Activated CD4-positive, alpha-beta T cell treated with anti-CD3 and anti-CD28 coated beads for 24 hours (primary cell): ENCODE measurements at places on chromosomes 5 and 9.

GRCh38 chr5:158811350-158811749 lies 288.4 kb downstream of the EBF1 start:
- DNase-seq: no peak

DNA sequence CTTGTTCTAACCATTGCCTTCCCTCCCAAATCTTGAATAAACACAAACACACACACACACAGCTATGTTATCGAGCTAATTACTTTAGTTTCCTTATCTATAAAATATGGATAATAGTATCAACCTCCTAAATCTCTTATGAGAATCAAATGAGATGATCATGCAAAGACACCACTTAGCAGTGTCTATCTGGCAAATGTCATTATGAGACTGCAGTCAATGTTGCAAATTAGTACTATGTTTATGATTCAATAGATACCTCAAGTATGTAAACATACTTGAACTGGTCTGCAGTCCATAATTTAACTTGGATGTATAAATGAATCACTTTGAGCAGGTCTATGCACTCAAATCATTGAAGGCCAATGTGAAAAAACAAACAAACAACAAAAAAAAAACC lies 22.2 kb upstream of the ERAP2 start:
- no peak for DNase-seq

DNA sequence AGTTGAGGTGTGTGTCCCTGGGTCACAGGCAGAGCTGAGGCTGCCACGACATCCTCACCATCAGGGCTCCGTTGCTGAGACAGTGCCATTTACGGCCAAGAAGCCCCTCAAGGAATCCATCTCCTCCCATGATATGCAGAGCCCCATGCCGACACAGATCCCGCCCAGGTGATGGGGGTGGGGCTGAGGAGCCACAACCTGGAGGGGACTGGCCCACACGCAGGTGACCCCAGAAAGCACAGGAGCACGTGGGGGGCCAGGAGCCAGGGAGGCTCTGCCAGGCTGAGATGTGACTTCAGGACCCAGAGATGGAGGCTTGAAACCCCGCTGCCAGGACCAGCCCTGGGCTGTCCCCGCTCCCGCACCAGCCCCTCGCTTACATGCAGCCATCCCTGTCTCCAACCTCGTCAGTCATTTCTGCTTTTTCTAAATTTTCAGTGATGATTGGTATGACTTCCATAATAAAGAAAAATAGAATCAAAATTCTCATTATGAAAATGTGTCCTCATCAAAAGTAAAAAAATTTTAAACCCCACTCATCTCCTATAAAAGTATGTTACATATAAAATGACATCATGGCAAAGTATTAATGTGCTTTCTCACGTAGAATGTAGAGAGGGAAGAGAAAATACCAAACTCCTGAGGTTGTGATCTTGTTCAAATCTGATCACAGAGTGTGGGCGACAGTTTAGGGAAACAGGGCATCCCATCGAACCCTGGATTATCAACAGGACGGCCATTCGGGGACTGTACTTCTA lies 98.0 kb upstream of the SARDH start:
- DNase-seq: no peak

DNA sequence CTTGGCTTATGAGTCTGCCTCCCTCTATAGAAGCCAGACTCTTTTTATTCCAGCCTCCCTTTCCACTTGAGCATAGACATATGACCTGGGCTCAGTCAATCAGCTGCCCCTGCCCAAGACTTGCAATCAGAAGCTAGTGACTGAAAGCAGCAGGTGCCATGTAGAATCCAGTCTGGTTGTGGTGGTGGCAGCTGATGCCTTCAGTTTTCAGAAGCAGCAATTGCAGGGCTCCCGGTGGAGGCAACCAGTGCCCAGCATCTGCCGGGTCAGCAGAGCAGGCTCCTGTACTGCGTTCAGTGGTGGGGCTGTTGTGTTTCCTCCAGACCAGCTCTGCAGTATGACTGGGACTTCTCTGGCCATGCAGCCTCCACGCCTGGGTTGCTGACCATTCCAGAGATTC lies 53.9 kb upstream of the PALM2AKAP2 start:
- no peak for DNase-seq

DNA sequence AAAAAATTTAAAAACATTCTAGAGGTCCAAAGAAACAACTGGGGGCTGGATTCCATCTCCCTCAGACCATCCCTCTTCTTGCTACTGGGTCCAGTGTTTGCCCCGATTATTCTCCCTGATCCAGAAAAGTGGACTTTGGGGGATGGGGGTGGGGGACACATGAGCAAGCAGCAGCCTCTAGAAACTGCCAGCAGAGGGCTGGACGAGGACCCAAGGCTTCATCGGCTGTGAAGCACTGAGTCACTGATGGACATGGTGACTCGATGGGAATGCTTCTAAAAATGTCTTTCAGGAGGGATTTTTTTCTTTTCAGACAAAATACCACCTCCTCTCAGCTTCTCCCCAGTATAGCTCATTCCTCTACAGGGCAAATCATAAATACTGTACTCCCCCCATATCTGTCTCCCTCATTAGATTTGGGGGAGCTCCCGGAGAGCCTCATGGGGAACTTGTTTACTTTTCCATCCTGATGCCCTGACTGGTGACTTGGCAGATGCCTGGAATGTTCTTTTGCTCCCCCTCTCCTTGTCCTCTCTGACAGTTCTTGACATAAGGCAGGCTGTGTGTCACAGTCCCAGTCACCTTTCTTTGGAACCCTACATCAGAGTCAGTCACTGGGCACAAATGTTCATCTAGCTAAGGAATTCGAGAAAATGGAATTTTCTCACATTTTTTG lies 67.2 kb upstream of the STC2 start:
- DNase-seq: no peak

DNA sequence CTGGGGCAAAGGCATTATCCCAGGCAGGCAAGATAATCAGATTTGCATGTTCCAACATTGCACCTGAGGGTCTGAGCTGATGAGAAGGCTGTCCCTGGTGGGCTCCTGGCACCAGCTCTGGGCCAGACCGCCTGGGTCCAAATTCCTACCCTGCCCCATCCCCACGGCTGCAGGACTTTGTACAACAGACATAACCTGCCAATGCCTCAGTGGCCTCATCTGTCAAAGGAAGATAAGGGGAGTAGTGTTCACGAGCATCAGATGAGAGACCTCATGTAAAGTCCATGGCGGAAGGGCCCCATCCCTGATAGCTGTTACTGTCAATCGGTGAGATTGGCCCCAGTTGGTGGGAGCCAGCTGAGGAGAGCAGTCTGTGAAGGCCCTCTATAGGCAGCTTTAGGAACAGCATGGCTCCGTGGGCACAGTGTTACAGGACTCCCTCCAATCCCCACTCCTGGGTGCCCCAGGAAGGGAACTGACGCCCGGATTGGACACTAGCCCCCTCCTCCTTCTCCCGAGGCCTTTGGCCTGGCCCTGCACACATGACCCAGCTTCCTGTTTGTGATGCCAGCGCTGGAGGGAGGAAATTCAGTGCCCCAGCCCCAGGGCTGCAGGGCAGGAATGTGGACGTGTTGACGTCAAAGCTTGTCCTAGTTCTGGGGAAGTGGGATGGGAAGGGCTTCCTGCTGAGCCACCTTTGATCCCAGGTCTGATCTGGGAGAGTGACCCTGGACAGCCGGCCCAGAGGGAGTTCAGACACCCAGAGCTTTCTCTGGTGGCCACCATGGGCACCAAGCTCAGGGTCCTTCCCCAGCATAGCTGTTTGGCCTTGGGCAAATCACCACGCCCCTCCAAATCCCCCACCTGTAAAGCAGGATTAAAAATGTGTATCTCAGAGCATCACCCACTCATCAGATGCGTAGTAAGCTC lies 56.2 kb downstream of the DUSP1 start:
- peak; percentile 51 for DNase-seq

DNA sequence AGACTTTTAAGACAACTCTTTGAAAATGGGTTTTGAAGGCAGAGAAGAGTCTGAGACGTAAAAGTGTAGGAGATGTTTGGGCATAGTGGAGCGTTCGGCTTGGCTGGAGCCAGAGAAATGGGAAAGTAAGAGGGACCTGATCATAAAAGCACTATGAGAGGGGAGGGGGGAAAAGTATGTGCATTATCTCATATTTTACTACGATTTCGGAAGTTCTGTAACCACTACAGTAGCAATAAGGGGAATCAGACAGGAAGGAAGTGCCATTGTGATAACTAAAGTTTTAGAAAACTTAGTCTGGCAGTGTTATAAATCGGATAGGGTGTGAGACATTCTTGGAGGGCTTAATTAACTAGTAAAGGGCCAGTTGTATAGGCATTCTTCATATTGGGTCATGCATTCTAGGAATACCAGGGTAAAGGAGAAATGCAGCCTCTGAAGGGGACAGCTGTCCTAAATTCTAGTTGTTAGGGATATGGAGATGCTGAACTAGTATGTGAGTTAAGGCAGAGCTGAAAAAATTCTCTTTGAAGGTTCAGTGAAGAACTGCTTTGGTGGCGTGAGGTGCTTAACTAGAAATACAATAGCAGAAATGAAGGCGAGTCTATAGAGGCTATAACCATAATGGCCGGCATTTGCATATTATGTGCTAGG lies 83.8 kb upstream of the FREM1 start:
- no peak for DNase-seq

GRCh38 chr5:110838961-110839360 lies 100.2 kb downstream of the SLC25A46 start:
- no peak for DNase-seq

DNA sequence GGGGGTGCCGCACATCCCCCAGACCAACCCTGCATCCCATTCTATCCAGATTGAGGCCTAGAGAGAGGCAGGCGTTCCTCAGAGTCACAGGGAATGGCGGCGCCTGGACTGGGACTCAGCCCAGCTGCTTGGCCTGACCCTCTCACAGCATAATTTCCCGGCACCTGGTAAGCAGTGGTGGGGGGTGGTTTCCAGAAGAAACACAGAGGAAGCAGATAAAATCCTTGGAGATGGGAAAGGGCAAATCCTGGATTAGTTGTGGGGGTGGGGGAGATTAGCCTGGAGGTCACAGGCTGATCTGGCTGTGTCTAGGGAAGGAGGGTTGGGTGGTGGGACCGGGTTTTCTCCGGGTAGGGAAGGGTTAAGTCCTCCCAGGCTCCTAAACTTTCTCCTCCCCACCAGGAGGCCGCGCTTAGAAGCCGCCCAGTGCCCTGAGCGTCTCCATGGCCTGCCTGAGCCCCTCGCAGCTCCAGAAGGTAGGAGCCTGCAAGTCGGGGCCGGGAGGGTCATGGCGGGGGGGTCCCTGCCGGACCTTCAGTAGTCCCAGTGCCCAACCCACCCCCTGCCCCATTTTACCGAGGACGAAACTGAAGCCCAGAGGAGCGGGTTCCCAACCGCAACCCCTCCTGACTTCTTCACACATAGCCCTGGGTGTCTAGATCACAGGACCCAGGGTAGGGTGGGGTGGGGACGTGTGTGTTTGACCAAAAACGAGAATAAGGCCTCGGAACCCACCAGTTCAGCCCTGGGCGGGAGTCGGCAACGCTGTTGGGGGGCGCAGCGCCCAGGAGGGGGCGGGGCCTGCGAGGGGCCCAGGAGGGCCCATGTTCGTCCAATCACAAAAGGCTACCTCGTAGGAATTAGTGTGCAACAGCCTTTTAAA lies 1.3 kb downstream of the PHYHD1 start:
- no peak for DNase-seq

- DNase-seq: no peak
Observed at GRCh38 chr5:45260292-45260691, 435.9 kb downstream of the HCN1 start.

DNA sequence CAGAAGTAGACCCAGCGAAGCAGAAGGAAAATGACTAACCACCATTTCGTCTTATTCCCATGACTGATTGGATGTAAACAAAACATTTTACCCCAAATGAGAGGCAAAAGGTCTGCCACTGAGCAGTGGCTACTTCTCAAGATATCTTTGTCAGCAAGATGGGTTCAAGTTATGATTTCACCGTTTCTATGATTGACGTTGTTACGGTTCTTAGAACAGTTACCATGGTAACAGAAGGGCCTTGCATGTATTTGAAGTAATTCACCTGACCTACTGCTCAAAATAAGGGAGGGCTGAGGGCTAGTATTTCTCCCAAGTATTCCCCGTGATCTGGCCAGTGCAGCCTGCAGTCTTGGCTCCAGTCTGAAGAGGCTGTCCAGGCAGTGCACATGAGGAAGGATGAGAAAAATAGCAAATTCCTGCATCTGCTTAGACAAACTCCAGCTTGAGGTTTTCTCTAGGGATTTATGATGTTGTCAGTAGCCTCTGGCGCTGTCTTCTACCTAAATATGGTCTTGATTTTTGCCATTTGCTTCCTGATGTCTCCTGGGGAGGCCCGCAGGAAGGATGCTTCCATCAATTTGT lies 372.7 kb downstream of the TMEM38B start:
- no peak for DNase-seq

DNA sequence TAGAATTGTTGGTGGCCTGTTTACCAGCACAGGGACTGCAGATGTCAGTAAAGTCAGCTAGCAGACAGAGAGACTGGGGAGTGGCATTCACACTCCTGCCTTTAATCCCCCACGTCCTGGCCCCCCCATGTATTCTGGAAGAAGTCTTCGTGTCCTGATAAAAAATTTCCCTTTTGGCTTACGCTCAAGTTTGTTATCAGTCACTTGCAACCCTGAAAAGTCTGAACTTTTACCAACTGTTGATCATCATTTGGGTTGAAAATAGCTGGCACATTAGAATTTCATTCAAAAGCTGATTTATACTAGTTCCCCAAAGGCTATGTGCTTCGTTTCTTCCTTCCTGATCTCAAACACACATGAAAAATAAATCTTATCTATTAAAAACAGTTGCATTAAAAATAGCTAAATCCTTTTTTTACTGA lies 5.8 kb upstream of the CRHBP start:
- DNase-seq: no peak

DNA sequence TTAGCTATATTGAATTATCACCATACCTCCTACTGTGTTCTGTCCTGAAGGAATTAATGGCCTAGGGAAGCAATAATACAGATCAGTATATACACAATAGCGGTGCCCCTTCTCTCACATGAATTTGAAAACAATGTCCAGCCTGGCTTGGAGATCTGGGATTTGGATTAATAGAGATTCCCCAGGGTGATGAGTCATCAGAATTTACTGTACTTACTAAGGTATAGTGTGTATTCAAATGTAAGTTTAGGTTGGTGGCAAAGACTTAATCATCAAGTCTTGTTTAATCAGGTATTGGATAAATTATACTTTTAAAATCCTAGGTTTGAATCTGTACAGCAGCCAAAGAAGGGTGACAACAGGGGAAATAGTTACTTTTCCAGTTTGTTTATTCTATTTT lies 121.5 kb downstream of the FEM1C start:
- no peak for DNase-seq

- DNase-seq: no peak
Observed at GRCh38 chr5:82332064-82332855, 54.1 kb upstream of the RPS23 start.

GRCh38 chr9:93058355-93059010 lies at the start of gene SUSD3:
Gene SUSD3 (plus strand): TSS chr9:93058701. CDS start chr9:93058743, 42 bp downstream.
- peak; percentile 63 for DNase-seq

GRCh38 chr9:134317790-134318414 lies 8.4 kb upstream of the RXRA start:
- no peak for DNase-seq

GRCh38 chr9:16206518-16206917 lies 653.7 kb downstream of the CCDC171 start:
- DNase-seq: no peak
